Progenitor cell of endocrine pancreas (in vitro differentiated cells): ENCODE measurements at places on chromosomes 16 and 17. TPM values are rescaled to one million over a fixed set of nuclear protein-coding genes. Genes with fewer than 3 reads are reported as not detected.
A peak's percentile ranks its signal among the peaks of the same experiment; 100 is the strongest.

DNA sequence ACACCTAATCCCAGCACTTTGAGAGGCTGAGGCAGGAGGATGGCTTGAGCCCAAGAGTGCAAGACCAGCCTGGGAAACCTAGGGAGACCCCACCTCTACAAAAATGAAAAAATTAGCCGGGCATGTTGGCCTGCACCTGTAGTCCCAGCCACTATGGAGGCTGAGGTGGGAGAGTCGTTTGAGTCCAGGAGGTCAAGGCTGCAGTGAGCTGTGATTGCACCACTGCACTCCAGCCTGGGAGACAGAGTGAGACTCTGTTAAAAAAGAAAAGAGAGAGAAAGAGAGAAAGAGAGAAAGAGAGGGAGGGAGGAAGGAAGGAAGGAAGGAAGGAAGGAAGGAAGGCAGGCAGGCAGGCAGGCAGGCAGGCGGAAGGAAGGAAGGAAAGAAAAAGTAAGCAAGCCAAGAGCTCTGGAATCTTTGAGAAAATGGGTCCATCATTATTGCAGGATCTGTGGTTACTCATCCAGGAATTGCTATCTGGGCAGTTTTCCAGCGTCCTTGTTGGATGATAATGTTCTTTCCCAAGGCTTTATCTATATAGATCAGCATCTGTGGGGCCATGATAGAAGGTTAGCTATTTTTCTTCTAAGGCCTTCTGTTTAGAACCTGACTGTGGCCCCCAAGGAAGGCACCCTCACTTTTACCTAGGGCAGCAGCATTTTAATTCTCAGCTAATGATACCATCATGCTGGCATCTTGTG is 533.2 kb upstream of the CDH5 start:
- H3K4me3 ChIP-seq = no peak overlapping the region
- DNase-seq = no peak
- H3K27me3 ChIP-seq = peaks cover 7% of the 10 kb centered on the region
- H3K27ac ChIP-seq = no peak overlapping the region
- H3K36me3 ChIP-seq = no peaks in the 10 kb centered on the region
- peaks cover 8% of the 10 kb centered on the region for H3K4me1 ChIP-seq

The LLGL2 gene
- 232 and 235 TPM in 2 replicates for total RNA-seq

DNA sequence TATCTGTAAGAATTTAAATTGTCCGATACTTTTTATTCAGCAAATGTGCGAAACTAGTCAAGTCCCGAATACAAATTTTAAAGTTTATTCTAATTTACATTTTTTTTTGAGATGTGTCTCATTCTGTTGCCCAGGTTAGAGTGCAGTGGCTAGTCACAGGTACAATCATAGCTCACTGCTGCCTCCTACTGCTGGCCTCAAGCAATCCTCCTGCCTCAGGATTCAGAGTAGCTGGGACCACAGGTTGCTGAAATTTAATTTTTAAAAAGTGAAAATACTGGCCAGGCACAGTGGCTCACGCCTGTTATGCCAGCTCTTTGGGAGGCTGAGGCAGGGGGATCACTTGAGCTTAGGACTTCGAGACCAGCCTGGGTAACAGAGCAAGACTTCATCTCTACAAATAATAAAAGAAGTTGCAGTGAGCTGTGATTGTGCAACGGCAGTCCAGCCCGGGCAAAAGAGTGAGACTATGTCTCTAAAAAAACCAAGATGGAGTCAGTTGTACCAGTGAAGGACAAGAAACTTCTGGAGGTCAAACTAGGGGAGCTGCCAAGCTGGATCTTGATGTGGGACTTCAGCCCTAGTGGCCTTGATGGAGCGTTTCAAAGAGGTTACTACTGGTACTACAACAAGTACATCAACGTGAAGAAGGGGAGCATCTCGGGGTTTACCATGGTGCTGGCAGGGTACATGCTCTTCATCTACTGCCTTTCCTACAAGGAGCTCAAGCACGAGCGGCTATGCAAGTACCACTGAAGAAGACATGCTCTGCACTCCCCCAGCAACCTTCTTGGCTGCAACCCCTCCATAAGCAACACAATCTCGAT is 5.6 kb downstream of the POLG2 start:
- no peak for DNase-seq
- H3K27ac ChIP-seq = no peak overlapping the region
- H3K36me3 ChIP-seq = peaks cover 26% of the 10 kb centered on the region
- H3K4me1 ChIP-seq = peaks cover 14% of the 10 kb centered on the region

The CLEC10A gene
- total RNA-seq = not detected in 2 replicates

DNA sequence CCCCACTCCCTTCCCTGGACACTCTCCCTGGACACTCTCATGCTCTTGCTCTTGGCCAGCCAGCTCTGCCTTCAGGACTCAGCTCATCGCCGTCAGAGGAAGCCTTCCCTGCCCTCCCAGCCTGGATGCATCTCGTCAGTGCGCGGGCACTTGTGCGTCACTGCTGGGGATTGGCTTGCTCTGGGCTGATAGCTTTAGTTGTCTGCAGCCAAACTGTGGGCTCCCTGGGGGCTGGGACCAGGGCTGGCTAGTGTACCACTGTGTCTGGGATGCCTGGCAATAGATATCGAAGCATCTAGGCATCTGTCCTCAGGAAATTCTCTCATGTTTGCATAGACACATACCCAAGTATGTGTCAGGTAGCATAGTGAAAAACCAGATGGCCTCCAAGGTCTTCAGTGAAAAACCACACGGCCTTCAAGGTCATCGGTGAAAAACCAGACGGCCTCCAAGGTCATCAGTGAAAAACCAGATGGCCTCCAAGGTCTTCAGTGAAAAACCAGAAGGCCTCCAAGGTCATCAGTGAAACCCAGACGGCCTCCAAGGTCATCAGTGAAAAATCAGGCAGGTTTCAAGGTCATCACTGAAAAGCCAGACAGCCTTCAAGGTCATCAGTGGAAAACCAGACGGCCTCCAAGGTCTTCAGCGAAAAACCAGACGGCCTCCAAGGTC is 72.0 kb downstream of the CMIP start:
- H3K36me3 ChIP-seq = peaks cover 3% of the 10 kb centered on the region
- H3K4me3 ChIP-seq = no peak overlapping the region
- peak overlapping the region; percentile 27 for H3K27ac ChIP-seq
- no peaks in the 10 kb centered on the region for H3K27me3 ChIP-seq
- peaks cover 13% of the 10 kb centered on the region for H3K4me1 ChIP-seq

The ANKFN1 gene
- not detected in 2 replicates for total RNA-seq

- peaks cover 26% of the 10 kb centered on the region for H3K36me3 ChIP-seq
- H3K27me3 ChIP-seq = no peaks in the 10 kb centered on the region
- H3K27ac ChIP-seq = no peak overlapping the region
Measured at GRCh38 chr17:56887552-56888467, 26.0 kb downstream of the TRIM25 start.

DNA sequence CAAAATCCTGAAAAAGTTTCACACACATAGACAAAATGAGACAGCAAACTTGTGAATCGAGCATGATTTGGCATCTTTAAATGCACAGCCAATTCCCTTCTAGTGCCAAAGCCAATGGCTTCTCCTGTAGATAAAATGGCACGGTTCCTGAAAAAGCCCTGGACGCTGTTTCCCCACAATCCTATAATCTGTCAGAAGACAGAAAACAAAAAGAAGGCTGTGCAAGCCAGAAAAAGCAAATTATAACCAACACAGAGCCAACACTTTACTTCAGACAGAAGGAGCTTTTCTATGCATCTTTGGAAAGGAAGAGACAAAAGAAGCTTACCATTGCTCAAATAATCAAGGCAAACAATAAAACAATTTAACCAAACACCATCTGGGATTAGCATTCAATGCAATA is 23.8 kb downstream of the FAM222B start:
- H3K4me3 ChIP-seq = no peak overlapping the region
- H3K36me3 ChIP-seq = no peaks in the 10 kb centered on the region
- peak overlapping the region; percentile 35 for H3K27ac ChIP-seq

The ARHGAP44 gene
- 12.4 and 12.8 TPM in 2 replicates for total RNA-seq

- DNase-seq = no peak
- no peak overlapping the region for H3K4me3 ChIP-seq
- H3K4me1 ChIP-seq = no peaks in the 10 kb centered on the region
- peak overlapping the region; percentile 27 for H3K27ac ChIP-seq
- no peaks in the 10 kb centered on the region for H3K27me3 ChIP-seq
Measured at GRCh38 chr16:30967795-30968194, 10.2 kb downstream of the SETD1A start.

The TEX19 gene
- total RNA-seq = 0.24 TPM in 1 of 2 replicates, not detected in the other

The VAC14 gene
- 38.4 and 39.0 TPM in 2 replicates for total RNA-seq

GRCh38 chr16:82400046-82400445 is 226.7 kb upstream of the CDH13 start:
- no peaks in the 10 kb centered on the region for H3K36me3 ChIP-seq
- H3K27ac ChIP-seq = no peak overlapping the region
- DNase-seq = no peak
- H3K4me1 ChIP-seq = no peaks in the 10 kb centered on the region
- peaks cover 7% of the 10 kb centered on the region for H3K27me3 ChIP-seq

DNA sequence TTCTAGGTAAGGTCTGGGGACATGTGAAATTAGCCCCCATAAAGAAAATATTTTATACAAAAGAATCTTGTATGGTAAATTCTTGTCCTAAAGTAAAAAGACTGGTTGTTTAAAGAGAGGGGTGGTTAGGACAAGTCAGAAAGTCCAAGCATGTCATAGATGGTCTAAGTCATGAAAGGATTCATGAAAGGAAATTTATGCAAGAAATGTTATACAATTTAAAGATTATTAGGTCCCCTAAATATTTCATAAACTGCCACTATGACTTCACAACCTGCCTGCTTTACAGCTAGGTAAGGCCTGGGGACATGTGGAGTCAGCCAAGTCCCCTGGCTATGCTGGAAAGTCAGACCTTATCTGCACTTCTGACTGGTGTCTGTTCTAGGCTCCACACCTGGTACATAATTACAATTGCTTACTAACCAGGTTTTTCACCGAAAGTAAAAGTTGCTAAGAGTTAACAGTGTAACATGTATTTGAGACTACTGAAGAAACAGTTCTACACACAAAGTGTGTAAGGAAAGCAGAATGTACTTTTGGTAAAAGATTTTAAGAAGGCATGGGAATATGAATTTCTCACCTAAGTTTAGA is 17.0 kb downstream of the N4BP1 start:
- H3K4me1 ChIP-seq = no peaks in the 10 kb centered on the region
- H3K27me3 ChIP-seq = no peaks in the 10 kb centered on the region
- DNase-seq = no peak
- H3K36me3 ChIP-seq = peaks cover 64% of the 10 kb centered on the region

The NTN1 gene
- total RNA-seq = 3.3 and 4.4 TPM in 2 replicates
